ENCODE measurements at places on chromosomes 6 and 20.

GRCh38 chr6:33785778-33786177 is 3.2 kb downstream of the LEMD2 start:
- H3K4me1 ChIP-seq: peaks cover 40% of the 10 kb centered on the region
- no peaks in the 10 kb centered on the region for H3K27me3 ChIP-seq
- DNase-seq: no peak
- H3K36me3 ChIP-seq: peaks cover 42% of the 10 kb centered on the region

DNA sequence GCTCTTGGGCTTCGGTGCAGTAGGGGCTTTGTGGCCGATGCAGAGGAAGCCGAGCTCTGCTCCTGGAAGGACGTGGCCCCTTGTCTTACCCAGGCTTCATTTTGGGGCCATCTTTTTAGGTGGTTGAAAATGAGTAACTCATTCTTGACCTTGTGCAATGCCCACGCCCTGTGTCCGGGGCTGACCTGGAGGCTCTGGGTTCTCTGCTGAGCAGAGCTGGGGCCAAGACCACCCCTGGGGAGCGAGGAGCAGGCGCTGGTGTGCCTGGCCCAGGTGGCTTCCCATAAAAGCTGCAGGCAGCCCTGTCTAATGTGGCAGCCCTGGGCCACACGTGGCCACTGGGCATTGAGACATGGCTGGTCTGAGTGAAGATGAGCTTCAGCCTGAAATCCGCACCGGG is 25.7 kb downstream of the NTSR1 start:
- no peak for DNase-seq
- no peaks in the 10 kb centered on the region for H3K4me1 ChIP-seq
- no peaks in the 10 kb centered on the region for H3K36me3 ChIP-seq
- H3K27me3 ChIP-seq: peaks cover 29% of the 10 kb centered on the region
- no peak overlapping the region for H3K27ac ChIP-seq

DNA sequence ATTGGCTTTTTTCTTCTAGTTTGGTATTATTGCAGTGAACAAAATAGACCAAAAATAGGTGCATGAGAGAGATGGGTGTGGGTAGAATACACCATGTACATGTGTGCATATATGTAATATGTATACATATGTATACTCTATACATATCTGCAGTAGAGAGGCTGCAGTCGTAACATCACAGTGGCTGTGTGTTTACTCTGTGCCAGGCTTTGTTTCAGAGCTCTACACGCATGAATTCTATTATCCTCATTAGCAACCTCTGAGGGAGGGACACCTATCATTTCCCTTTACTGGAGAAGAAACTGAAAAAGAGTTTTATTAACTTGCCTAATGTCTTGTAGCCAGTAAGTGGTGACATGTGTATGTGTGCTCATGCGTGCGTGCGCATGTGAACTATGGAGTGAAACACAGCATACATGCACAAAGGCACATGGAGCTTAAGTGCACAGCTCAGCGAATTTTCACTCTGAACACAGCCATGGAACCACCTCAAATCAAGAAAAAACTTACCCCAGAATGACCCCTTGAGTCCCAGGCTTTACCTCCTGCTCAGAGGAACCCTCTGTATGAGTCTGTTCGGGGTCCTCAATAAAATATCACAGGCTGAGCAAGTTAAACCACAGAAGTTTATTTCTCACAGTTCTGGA is 452.5 kb downstream of the CDH26 start:
- no peaks in the 10 kb centered on the region for H3K27me3 ChIP-seq
- no peaks in the 10 kb centered on the region for H3K36me3 ChIP-seq
- no peak overlapping the region for H3K27ac ChIP-seq
- DNase-seq: no peak
- H3K4me1 ChIP-seq: no peaks in the 10 kb centered on the region

- H3K36me3 ChIP-seq: no peaks in the 10 kb centered on the region
- no peak overlapping the region for H3K4me3 ChIP-seq
- H3K4me1 ChIP-seq: no peaks in the 10 kb centered on the region
- DNase-seq: no peak
Observed at GRCh38 chr6:83359638-83360037, 71.2 kb downstream of the ME1 start.

All from gastrocnemius medialis (tissue), 4 donors.